Caki2 (cell line): ENCODE measurements at places on chromosomes 1 and 21.

DNA sequence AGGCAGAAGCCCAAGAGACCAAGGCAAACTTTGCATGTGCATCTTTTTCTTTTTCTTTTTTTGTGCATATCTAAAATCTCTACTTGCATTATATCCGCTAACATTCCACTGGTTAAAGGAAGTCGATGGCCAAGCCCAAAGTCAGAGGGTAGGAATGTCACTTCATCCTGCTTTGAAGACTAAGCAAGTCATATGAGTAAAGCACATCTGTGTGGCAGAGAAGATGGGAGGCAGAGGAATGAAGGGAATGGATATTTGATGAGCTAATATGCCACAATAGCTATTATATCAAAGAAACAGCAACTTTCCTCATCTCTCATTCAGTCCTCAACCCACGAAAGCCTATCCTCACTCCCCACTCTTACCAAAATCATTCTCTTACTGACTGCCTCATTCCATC lies 59.3 kb downstream of the RNF220 start:
- DNase-seq = no peak

- DNase-seq = peak; percentile 6
These were observed 18.0 kb upstream of the SLC2A7 start for GRCh38 chr1:9044236-9044635.

DNA sequence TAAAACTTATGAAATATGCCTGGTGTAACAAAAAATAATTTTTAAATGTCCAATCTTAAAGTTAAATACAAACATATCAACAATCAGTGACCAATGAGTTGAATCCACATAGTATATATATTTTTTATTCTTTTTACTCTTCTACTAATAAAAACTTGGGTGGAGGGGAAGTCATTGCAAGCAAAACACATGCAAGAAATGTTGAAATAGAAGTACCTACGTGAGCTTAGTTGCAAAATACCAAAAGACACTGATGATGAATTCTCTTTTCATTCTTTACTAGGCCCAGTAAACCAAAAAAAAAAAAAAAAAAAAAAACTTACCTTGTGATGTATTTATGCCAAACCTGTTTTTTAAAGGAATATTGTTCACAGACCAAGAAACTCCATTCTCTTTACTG lies 26.4 kb upstream of the PLA2G4A start:
- DNase-seq = no peak

DNA sequence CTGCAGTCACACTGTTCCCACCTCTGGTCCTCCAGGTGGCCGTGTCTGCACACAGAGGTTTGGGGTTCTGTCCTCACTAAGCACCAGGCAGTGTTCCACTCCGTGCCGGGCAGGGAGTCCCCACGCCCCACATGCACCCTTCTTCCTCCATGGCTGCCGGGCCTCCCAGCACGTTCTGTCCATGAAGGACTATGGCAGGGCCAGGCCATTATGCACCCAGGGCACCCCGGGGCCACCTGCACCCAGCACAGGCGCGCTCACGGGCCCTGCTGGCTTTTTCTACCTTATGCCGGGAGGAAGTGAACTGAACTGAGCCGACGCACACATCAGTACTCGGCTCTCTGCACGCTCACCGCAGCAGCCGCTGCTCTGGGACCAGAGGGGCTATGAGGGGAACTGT lies 10.3 kb downstream of the PANK4 start:
- DNase-seq = no peak

- DNase-seq = no peak
These were observed 917 bp downstream of the KIAA0040 start for GRCh38 chr1:175191659-175192058.

DNA sequence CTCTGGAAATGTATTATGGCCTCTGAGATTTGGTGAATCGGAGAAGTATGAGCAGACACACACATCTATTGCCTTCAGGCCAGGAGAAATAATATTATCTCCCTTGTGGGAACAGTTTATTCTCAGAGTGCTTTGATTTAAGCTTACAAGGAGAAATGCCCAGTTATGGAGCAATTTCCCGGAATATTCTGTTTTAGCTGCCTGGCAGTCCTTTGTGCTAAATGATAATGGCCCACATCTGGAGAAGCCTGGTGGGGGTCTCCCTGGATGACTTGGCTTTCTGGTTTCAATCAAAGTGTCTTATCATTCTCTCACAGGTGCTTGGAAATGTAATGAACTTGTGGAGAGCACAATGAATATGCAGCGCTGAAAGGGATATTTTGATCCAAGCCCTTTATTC lies 389.6 kb upstream of the USP24 start:
- no peak for DNase-seq

DNA sequence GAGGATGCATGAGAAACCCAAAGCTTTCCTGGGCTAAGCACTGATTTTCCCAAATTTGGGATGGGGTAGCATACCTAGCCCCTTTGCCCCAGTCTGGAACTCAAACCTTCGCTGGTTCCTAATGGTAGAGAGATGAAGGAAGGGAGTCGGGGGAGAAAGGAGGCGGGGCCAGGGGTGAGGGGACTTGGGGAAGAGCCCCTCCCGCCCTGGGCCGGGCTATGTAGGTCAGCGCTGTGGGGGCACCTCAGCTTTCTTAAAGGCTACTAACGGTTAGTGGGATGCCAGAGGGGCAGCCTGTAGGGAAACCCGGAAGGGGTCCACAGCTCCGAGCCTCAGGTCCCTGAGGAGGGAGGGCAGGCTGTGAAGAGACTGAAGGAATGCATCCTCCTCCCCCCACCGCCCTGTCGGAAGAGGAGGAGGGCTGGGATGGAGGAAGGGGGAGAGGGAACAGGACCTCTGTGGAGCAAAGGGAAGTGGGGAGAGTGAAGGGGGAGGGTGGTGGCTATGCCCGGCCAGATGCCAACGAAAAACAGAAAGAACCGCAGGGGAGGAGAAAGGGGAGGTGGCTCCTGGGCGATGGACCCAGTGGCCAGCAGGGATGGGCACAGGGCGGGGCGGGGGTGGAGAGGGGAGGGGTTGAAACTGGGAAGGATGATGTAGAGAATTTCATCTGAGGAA lies 1.3 kb downstream of the CADM3 start:
- no peak for DNase-seq

DNA sequence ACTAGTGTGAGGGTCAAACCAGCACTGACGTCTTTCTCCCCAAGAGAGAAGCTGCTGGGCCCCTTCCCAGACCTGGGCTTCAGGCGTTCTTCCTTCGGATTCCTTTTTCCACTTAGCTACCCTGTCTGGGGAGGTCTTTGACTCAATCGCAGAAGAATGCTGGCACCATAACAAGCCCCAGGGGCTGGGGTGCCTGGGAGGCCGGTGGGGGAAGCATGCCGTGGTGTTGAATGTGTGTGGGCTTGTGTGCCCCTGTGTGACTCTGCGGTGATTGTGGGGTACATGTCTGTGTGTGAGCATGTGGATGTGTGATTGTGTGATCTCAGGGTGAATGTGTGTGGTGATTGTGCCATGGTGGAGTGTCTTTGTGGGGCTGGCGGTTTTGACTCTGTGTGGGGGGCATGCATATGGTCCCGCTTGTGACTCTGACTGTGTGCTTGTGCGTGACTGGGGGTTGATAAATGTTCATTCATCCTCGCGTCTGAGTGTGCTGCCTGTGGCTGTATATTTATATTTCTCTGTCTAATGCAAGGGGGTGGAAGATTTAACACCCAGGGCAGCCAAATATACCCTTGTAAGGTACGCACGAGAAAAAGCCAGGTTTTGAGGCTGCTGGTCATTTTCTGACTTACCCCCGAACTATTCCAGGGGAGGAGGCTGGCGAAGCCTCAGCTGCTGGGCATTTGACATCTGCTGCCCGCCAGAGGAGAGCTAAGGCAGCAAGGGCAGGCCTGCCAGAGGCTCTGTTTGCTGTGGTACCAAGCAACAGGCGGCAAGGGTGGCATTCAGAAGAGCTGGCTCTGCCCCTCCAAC lies 1.1 kb upstream of the SYNC start:
- peak; percentile 29 for DNase-seq

- no peak for DNase-seq
These were observed 30.3 kb downstream of the INTS7 start for GRCh38 chr1:212004895-212005608.

DNA sequence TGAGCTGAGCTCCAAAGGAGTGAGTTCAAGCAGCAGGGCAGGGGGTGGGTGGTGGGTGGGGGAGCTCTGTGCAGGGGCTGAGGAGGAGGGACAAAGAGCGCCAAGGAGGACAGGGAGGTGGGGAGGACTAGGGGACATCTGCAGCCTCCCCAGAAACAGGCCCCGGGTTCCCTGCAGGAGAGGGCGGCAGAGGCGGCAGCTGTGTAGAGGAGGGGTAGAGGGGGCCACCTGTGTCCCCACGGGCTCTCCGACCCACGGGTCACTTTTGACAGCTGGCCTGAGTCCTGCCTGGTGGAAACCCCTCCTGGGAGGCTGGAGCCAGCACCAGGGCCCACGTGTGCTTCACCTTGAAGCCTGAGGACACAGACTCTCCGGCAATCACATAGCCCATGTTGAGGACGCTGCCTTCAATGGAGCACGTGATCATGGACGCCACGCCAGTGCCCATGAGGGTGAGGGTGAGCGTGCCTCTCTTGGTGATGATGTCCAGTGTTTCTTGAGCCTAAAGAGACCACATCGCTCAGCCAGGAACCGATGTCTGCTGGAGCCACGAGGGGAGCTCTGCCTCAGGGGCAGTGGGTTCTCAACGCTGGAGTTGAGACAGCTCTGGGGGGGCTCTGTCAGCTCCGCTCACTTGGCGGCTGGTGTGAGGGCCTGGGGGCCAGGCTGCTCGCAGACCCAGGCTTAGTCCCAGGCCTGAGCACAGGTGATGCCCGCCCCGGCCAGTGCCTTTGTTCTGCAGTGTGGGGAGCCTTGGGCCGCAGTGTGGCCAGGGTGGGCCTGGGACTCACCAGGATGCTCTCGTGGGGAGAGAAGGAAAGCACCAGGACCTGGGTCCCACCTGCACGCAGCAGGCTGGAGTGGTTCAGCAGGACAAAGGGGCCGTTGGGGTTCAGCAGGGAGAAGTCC lies 6.6 kb upstream of the TMEM52 start:
- no peak for DNase-seq

DNA sequence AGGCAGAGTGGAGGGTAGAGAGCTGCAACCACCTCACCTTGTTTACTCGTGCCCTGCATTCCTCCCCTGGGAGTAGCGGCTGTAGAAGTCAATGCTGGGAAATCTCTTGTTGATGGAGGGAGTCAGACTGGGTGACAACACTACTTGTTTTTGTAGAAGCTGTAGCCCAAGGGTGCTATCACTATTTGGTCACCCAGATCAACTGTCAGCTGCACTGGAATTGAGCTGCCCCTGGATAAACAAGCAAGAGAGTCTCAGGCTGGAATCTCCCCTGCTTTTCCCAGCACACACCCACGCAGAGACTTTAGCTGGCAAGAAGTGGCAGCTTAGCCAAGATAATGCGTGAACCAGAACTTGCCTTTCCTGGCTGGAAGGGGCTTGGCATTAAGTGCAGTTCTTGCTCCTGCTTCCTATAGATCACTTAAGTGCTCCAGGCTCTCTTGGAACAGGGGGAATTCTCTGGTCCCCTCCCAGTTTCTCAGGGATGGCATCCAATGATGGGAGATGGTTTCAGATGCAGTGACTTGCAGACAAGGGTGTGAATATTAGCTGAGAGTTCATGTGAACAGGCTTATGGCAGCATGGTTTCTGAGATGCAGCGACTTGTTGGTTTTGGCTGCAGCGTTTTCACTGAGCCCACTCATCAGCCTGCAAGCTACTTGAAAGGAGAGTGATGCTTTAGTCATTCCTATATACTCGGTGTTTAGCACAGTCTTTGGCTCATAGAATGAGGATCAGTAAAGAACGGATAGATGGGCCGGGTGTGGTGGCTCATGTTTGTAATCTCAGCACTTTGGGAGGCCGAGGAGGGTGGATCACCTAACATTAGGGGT lies 16.8 kb downstream of the ATP2B4 start:
- no peak for DNase-seq

GRCh38 chr1:154456631-154457030 lies 45.4 kb upstream of the TDRD10 start:
- no peak for DNase-seq

DNA sequence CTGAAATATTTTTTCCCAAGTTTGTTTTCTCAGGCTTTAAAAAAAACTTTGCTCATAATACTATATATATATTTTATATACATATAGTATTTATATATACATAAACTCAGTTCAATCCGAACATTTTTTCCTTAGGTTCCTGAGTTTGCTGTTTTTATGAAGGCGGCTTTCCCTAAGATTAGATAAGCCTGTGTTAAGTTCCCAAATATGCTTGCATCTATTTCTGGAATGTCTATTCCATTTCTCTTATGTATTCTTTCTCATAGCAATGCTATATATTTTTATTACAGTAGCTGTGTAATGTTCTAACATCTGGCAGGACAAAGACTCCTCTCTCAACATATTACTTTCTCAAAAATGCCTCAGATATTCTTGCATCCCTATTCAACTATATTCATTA lies 45.9 kb downstream of the ADSS2 start:
- no peak for DNase-seq

DNA sequence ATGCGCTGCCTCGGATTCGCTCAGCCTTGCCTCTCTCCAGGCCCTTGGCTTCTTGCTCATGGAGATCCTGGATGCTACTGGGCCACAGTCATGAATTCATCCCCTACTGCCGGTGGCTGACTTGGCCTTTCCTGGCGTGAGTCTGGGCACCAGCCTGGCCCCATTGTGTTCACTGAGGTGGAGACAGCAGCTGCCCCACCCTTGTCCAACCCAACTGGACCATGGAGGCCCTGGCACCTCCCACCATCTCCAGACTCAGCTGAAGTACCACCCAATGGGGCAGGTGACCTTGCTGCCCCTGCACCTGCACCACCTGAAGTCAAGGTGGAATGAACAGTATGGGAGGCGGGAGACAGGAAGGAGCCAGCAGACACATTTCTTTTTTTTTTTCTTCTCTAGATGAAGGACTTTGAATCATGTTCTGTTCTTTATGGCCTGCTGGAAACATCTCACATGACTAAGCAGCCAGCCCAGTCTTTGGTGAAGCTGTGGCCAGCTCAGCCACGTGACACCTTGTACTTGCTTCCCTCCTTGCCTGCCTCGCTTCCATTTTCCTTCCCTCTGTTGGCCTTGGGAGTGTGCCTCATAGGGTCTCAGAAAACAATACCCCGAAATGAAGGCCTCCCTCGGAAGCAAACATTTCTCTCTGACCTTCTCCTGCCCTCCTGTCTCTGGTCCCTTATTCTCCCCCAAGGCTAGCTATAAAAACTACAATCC lies 3.8 kb upstream of the SLC30A2 start:
- DNase-seq = no peak

GRCh38 chr1:2610036-2610959 lies 22.5 kb downstream of the MMEL1 start:
- no peak for DNase-seq

DNA sequence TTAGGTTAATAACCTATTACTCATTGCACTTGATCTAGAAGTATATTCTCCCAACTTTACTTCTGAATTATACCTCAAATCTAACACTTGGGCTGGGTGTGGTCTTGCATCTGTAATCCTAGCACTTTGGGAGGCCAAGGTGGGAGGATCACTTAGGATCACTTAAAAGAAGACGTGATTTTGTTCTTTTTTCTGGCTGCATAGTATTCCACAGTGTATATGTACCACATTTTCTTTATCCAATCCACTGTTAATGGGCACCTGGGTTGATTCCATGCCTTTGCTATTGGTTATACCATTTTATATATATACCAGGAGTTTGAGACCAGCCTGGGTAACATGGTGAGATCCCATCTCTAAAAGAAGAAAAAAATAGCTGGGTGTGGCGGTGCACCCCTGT lies 48.5 kb upstream of the TSNAX start:
- no peak for DNase-seq
